ENCODE measurements at places on chromosomes 3 and 15.

- DNase-seq, result no peak
These were observed 6.1 kb upstream of the GJD2 start for GRCh38 chr15:34760909-34761308.

DNA sequence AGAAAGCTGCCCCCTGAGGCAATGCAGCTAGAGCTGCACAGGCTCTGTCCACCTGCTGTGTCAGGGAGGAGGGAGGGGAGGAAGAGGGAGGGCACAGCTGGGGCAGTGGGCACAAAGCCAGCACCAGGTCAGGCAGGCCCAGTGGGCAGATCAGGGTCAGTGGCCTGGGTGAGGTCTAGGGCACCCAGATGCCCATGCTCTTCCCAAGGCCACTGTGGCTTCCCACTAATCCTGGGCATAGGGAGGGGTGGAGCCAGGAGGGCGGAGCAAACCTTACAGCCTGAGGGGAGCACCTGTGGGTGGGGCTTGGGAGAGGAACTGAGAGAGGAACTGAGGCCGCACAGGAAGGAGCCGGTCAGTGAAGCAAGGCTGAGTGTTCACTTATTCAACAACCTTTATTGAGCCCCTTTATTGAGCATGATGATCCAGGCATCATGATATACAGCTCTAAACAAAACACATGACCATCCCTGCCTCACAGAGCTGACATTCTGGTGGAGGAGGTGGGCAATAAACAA is 55.0 kb downstream of the RHCG start:
- no peak for DNase-seq

- no peak for DNase-seq
These were observed 461.9 kb upstream of the ONECUT1 start for GRCh38 chr15:53251996-53252395.

DNA sequence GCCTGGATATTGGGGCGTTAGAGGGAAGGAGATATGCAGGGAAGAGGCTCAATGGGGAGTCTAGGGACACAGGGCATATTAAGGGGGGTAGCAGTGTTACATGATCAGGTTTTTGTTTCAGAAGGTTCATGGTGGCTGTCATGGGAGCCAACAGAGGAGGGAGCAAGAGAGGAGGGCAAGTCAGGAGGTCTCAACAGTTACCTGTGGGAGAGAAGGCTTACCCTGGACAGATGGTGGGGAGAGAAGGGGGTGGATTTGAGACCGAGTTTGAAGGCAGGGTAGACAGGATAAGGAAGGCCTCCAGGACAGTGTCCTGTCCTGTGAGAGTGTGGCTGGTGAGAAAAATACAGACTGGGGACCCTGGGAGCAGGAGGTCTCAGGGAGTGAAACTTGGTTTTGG is 3.8 kb upstream of the WNT7A start:
- DNase-seq, result no peak

DNA sequence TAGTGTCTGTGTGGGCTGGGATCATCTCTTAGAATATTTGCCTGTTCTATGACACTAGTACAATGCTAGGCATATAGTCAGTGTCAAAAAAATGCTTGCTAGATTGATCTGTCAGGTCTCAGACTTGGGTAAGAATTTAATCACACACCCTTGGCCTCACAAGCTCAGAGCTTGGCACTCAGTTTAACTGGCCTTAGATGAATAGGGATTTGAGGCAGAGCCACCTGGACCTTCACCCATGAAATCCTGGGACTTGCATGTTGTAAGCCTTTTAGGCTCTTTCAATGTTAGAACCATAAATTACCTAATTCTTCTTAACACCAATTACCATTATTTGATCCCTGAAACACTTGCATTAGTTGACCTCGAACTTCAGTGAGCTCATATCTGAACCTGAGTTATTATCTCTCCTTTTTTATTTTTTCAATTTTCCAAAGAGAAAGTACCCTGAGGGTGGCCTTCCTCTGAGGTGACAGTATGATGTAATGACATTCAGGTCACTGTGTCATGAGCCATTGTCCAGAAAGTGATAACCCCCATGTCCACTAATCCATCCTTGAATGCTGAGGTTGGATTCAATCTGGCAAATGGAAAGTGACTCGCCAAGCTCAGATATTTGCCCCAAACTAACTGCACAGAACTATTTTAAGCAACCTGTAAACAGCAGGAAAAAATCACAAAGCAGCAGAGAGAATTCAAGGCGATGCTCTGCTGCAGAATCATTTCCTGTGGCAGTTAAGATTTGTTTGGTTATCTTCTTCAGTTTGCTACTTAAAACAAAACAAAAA is 615.2 kb upstream of the NR2F2 start:
- no peak for DNase-seq

GRCh38 chr3:17631609-17632008 is 110.8 kb downstream of the TBC1D5 start:
- DNase-seq, result no peak

GRCh38 chr3:28077572-28077971 is 163.8 kb upstream of the CMC1 start:
- no peak for DNase-seq

DNA sequence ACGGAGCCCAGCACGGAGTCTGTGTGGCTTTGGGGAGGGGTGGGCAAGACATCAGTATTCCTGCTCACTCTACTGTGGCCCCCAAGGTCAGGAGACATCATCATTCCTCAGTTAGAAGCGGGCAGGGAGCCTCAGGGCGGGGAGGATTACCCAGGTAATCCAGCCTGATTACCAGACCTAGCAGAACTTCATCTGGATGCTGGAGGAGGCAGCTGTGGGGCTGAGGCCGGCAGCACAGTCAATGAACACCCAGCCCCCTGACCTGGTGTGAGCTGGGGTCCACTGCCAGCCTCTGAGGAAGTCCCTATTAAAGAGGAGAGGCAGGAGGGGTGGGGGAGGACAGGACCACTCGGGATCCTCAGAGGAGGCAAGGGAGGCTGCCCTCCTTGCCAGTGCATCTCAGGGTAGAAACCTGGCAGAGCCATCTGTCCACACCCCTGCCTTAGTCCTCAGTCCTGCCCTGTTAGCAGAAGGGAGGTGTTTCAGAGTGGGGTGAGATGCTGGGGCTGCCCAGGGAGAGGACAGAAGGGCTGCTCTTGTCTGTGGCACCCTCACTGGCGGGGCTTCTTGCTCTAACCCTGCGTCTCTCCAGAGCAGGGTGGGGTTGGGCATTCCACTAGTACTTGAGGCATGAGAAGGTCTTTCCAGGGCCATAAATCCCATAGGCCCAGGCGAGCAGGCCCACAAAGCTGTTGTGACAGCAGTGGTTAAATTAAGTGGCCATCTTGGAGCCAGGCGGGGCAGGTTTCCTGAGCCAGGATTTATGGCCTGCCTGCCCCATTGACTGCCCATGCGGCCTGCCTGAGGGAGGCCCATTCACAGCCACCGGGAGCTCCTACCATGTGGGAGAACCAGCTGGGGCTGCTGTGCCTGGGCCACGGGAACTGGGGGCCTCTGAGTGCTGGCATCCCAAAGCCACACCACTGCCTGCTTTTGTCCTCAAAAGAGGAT is 82.1 kb downstream of the LINGO1 start:
- no peak for DNase-seq

- no peak for DNase-seq
These were observed 28.3 kb upstream of the GALNT15 start for GRCh38 chr3:16146015-16146730.

DNA sequence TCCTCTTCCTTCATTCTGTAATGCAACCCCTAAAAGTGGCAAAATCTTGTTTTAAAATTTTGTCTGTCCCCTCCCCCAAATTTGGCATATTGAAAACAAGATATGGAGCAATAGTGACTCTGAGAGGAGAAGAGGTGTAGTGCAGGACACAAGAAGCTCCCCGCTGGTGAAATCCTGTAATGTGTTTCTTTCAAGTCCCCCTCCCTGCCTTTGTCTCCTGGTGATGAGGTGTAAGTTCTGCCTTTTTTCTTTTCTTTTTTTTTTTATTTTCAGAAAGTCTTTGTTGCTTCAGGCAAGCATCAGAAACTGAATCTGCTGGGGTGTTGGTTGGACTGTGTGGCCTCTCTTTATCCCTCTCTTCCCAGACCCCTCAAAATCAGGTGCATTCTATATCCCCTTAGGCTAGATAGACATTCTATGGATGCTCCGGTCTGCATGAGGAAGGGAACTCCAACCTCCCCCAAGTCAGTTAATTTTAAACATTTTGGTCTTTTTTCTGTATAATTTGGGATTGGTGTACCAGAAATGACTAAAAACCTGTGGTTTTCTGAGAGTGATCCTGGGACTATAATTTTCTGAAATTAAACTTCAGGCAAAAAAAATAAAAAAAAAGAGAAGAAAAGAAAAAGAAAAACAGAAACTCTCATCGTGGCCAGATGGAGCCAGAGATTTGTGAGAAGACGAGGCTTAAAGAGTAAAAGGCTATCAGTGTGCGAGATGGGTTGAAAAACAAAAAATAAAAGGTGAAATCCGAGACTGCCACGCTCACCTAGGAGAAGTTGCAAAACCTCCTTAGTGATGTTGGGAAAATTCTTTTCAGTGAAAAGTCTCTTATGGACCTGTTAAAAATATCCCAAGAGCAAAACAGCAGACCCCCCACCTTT is 21.4 kb downstream of the ACKR2 start:
- no peak for DNase-seq

- DNase-seq, result no peak
These were observed 46.3 kb downstream of the GASK1A start for GRCh38 chr3:43025423-43025822.

GRCh38 chr15:62085740-62086139 is 19.0 kb downstream of the C2CD4A start:
- no peak for DNase-seq

DNA sequence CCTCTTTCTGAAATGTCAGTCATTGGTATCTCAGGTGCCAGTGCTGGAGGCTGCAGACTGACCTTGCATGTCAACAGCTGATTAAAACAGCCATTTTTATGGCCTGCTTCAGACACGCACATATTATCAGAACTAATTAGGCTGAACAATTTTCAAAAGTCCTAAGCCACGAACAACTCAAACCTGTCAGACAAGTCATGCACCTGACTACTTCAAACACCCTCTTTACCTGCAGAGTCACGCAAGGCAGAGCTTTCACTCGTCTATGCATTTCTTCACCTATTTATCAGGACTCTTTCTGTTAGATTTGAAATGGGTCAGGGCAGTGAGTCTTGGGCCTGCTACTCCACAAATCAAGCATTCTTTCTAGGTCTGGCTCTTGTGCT is 26.7 kb downstream of the CLK3 start:
- no peak for DNase-seq
